Activated CD4-positive, CD25-positive, alpha-beta regulatory T cell treated with anti-CD3 and anti-CD28 coated beads, Interleukin-2, amount 50 U/mL, for 24 hours (primary cell): ENCODE measurements at places on chromosomes 2 and 18.

DNA sequence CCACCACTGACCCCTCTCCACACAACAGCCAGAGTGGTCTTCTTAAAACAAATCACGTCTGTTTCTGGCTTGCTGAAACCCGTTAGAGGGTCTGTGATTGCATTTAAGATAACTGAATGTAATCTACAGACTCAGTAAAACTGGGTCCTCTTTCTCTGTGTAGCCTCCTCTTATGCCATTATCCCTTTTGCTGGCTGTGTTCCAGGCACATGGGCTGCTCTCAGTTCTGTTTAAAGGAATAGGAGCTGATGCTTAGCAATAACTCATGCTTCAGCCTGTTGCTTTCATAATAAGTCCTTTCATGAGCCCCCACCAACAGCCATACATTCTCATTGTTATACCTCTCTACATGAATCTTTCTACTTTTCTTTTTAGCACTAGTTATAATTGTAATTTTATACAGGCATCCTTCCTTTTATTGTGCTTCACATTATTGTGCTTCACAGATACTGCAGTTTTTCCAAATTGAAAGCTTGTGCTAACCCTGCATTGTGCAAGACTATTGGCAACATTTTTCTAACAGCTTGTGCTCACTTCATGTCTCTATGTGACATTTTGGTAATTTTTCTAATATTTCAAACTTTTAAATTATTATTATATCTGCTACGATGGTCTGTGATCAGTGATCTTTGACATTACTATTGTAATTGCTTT lies 782.6 kb downstream of the MBD2 start:
- no peak for ATAC-seq

DNA sequence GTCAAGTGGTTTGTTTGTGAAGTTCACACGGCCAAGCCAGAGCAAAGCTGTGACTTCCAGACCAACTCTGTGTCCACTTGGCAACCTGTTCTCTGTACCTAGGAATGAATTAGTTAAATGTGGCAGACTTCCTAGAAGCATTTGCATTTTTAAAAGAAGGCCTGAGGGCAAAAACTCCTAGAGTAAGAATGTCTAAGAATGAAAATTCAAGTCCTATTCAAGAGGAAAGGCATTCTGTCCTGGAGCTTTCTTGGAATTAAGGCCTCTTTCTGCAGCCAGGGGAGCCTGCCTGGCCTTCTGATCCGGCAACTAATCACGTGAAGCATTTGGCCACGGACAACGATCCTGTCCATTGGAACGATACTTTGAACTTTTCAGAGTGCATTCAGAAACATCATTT lies 155.0 kb downstream of the SETBP1 start:
- no peak for ATAC-seq

DNA sequence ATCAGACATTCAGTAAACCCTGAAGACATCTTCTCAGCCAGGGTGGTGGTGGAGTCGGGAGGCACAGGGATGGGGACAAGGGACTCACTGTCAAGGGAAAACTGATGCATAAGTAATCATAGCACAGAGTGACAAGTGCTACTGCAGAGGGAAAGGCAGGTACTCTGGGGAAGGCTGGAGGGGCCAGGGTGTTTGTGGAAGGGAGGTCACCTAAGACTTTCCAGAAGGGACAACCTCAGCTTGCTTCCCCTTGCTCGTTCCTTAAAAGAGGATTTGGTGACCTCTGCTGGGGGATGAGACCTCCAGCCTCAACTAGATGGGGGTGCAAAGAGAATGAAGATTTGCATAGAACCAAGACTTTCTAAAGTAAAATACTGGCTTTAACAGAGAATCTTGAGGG lies 99.5 kb downstream of the SLC4A3 start:
- ATAC-seq: no peak

- ATAC-seq: peak; percentile 5
Observed at GRCh38 chr2:63840081-63840784, 1.5 kb upstream of the UGP2 start.

DNA sequence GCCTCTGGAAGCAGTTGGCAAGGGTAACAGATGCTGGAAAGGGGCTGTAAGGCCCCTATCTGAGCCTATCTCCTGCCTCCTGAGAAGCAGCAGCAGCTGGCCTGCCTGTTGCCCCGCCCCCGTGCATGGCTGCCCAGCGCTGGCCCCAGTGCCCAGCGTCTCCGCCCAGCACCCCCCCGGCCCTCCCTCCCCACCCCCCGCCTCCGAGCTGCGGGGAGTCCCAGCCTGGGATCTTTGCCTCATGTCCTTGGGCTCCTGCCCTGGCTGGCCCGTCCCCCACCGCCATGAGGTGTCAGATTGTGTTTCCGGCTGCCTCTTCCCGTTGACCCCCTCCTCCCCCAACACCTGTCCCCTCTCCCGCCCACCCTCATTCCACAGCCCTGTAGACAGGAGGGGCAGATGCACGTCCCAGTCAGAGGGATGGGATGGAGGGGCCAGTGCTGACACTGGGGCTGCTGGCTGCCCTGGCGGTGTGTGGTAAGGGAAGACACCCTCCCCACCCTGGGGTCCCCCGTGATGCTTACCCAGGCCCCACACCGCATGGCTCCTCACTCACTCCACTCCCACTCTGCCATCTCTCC lies at the start of gene CHRND:
TSS of gene CHRND (plus strand) at position 370 of the 581 bp plus-strand sequence. CDS start at position 426, 56 bp downstream.
- ATAC-seq: no peak

DNA sequence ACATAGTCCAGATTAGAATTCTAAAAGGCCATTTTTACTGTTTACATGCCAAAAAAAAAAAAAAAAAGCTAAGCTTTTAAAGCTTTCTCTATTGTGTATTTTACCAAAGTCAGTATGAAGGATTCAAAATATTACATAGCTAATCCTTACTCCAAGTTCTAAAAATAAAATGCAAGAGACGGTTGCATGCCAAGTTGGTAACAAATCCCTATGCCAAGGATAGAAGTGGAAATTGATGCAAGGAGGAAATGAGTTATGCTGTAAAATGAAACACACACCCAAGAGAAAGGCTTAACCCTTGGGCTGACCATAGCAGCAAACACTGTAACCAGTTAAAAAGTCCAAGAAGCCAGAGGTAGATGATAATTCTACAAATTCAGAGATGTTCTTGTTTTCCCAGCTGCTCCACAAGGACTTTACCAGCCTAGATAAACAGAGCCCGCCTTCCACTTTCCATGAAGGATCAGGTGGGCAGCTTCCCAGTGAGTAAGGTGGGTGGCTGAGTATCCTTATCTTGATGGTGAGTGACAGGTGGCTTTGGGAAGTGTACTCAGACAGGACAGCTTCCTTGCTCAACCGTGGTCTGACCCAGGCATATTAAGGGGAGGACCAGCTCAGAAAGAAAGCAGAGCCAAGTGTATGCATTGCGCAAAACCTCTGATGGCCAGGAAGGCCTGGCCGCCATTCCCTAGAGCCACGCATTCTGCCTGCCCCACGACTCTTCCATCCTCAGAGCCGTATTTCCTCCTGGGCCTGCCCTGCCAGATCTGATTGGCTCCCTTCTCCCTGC lies 34.4 kb downstream of the ATP8B1 start:
- no peak for ATAC-seq

DNA sequence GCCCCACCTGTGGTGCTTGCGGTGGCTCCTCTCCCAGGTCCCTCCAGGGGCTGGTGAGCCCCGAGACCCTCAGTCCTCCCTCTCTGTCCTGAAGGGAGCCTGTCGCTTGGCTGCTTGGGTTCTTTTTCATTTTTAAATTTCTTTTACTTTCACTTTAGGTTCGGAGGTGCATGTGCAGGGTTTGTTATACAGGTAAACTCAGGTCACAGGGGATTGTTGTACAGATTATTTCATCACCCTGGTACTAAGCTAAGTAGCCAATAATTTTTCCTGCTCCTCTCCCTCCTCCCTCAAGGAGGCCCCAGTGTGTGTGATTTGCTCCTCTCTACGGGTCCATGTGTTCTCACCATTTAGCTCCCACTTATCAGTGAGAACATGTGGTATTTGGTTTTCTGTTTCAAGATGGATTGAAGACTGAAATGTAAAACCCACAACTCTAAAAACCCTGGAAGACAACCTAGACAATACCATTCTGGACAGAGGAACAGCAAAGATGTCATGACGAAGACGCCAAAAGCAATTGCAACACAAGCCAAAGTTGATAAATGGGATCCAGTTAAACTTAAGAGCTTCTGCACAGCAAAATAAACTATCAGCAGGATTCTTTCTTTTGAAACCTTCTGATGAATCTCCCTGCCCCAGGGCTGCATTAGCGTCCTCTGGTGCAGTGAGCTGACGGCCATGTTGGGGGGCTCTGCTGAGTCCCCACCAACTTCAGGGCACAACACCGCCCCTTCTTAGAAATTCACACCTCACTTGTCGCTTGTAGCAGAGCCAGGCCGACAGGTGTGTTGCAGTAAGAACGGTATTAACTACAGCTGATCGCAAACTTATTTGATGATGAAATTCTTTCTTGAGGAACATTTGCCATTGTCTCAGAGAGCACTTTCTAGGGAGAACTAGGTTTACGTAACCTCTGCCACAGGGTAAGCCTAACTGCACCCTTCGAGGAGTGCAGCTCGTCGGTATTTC lies 135.3 kb downstream of the ZNF236 start:
- no peak for ATAC-seq

- ATAC-seq: no peak
Observed at GRCh38 chr2:17543131-17543660, 2.7 kb downstream of the VSNL1 start.

- ATAC-seq: no peak
Observed at GRCh38 chr2:157473581-157473980, 29.7 kb upstream of the CYTIP start.

GRCh38 chr2:190882411-190882766 lies 1.8 kb downstream of the GLS start:
- ATAC-seq: no peak

DNA sequence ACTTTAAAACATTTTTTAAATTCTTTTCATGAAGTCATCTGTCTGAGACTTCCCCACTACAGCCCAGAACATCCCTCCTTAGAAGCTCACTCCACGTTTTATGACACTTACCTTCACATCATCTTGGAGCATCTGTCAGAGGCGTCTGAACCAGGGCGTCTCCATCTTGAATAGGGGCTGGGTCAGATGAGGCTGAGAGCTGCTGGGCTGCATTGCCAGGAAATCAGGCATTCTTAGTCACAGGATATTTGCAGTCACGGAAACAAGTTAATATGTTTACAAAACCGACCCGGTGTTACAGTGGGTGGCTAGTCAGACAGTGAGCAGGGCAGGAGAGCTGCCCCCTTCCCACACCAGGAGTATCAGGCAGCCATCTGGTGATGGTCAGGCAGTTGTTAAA lies 456.5 kb downstream of the FBXO15 start:
- ATAC-seq: no peak

- ATAC-seq: no peak
Observed at GRCh38 chr2:172921532-172922236, 154.0 kb upstream of the MAP3K20 start.

GRCh38 chr2:241269707-241270520 lies 45.6 kb downstream of the HDLBP start:
- no peak for ATAC-seq

- no peak for ATAC-seq
Observed at GRCh38 chr2:5562865-5563264, 129.3 kb upstream of the SOX11 start.

GRCh38 chr2:157172866-157173578 lies 84.5 kb upstream of the GALNT5 start:
- ATAC-seq: no peak

- no peak for ATAC-seq
Observed at GRCh38 chr2:8059255-8059654, 622.6 kb upstream of the ID2 start.

GRCh38 chr2:185152186-185152585 lies 553.9 kb downstream of the ZNF804A start:
- no peak for ATAC-seq

- ATAC-seq: no peak
Observed at GRCh38 chr2:205556841-205557539, 125.3 kb upstream of the NRP2 start.

DNA sequence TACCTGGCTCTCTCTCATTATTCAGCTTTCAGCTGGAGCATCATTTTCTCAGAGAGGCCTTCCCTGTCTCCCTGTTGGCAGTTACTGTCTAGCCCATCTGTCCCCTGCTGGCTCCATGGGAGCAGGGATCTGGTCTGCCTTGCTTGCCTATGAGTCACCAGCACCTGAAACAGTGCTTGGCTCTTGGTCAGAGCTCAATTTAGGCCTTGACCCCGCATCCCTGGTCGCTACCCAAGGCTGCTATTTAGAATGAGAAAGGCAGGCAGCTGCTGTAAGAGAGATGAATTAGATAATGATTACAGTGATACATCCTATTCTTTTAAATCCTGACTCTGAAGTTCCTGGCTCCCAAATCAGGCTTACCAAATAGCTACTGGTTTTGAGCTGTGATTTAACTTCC lies 32.9 kb downstream of the KCNE4 start:
- no peak for ATAC-seq

DNA sequence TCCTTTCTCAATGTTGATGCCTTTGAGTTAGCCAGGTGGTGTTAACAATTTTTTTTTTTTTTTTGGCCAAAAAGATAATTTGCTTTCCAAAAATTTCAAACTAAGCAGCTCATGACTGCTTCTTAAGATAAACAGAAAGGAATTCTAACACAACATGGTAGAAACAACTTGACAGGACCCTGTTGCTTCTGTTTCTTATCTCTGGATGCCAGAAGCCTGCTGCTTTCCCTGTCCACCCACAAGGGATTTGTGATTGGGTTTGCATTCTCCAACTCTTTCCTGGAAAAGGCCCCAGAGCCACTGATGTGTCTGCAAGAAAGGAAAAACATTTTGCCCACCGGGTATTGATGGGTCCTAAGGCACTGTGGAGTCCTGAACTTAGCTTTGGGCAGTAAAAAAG lies 217.2 kb upstream of the PKDCC start:
- ATAC-seq: no peak

DNA sequence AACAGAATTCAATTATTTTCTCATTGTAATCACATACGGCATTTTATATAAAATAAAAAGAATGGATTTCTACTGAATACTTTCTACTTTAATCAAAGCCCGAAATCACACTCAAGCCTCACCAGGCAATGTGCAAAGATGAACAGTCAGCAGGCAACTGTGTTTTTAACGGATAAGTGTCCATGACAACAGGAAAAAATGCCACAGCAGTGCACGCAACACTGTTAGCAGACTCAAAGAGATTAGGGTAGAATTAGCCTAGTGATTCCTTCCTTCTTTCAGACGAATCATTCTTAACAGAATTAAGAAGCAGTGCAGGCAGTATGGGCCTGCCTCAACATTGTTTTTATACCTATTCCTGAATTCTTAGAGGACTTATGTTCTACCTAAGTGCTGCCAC lies 135.6 kb downstream of the CDH2 start:
- ATAC-seq: no peak

GRCh38 chr2:109396202-109397180 lies 217.3 kb downstream of the SEPTIN10 start:
- no peak for ATAC-seq

DNA sequence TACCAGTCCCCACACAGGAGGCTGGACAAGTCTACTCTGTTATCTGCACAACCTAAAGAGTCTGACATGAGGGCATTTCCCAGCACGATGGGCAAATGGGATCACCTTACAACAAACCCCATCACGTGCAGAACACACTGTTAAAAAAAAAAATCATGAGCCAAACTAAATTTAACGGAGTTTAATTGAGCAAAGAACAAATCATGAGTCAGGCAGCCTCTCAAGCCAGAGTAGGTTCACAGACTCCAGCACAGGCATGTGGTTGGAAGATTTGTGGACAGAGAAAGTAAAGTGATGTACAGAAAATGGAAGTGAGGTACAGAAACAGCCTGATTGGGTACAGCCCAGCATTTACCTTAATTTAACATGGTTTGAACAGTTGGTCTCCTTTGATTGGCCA lies 59.9 kb downstream of the KYNU start:
- ATAC-seq: no peak

GRCh38 chr2:149058936-149059335 lies 20.4 kb downstream of the LYPD6B start:
- ATAC-seq: no peak
